ENCODE measurements at places on chromosomes 6 and 20.

GRCh38 chr6:88473589-88473988 lies 307.4 kb upstream of the CNR1 start:
- no peak for DNase-seq

GRCh38 chr6:162721404-162721687 lies 6.2 kb downstream of the PRKN start:
- DNase-seq, result no peak

DNA sequence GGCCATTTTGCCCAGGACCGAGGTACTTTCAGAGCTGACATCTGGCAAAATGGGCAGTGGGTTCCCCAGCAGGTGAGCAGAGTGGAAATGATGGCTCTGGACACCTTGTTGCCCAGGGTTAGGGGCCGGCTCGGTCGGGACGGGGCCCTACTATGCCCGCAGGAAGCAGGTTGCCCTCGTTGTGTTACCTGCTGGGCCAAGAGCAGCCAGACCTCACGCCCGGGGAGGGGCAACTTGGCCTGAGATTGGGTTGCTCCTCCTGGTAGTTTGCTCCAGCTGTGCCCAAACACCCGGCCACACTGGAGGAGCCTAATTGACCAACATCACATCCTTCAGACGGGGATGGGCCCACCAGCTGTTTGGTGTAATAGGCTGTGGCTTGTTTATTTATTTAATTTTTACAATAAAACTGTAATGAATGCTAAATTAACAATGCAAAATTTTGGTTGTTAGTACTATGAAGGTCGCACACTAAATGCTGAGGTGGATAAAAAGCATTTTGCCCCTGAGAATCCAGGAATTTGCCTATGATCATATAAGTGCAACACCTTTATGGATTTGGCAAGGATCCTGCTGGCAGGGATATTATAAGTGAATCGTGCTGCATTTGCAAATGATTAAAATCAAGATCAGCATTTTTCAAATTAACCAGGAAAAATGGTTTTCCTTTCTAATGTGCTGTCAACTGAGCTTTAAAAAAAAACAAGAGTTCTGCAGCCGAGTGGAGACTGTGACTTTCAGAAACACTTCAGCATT lies 26.6 kb upstream of the PCMTD2 start:
- DNase-seq, result no peak

DNA sequence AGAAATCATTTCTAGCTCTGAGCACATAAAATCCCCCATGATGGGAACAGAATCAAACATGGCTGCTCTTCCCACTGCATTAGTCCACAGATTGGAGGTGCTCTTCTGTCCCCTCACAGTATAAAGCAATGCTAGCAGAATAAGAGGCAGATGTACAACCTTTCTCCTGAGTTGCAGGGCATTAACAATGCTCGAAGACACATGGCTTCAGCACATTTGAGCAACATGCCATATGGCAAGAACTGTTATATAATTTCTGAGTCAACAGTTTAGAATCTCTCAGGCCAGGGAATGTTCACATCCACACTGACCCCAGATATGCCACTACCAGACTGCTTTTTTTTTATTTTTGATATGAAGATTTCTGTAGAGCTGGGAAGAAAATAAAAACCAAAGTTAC lies 119.6 kb downstream of the KIF13A start:
- DNase-seq, result no peak

Measured in BE2C (cell line).